Activated naive CD4-positive, alpha-beta T cell treated with anti-CD3 and anti-CD28 coated beads, Interleukin-2, amount 10 ng/mL, durations not matched to agents 7 days and 5 days (primary cell): ENCODE measurements at places on chromosomes 6 and 20.
A peak's percentile ranks its signal among the peaks of the same experiment; 100 is the strongest.

GRCh38 chr20:29300579-29301551, 1956.6 kb upstream of the DEFB115 start:
- no peak for DNase-seq

- DNase-seq = no peak
These were observed 38.5 kb upstream of the PTPRK start for GRCh38 chr6:128558924-128559323.

DNA sequence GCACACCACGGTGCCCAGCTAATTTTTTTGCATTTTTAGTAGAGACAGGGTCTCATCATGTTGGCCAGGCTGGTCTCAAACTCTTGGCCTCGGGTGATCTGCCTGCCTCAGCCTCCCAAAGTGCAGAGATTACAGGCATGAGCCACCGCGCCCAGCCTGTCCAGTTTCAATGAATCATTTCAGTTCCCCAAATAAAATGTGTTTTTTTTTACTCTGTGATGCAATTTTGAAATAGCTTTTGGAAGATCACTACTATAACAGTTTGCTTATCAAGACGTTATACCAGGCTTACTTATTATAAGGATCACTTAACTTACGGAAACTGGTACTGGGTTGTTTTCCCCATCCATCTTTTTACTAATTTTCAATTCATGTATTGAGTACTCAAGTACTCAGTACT, 80.0 kb downstream of the SAMD5 start:
- no peak for DNase-seq

GRCh38 chr20:4633780-4634179, 87.9 kb upstream of the PRND start:
- DNase-seq = no peak

GRCh38 chr6:167757249-167757648, 69.5 kb upstream of the AFDN start:
- no peak for DNase-seq

GRCh38 chr20:2783908-2784566, 16.4 kb downstream of the CPXM1 start:
- no peak for DNase-seq

DNA sequence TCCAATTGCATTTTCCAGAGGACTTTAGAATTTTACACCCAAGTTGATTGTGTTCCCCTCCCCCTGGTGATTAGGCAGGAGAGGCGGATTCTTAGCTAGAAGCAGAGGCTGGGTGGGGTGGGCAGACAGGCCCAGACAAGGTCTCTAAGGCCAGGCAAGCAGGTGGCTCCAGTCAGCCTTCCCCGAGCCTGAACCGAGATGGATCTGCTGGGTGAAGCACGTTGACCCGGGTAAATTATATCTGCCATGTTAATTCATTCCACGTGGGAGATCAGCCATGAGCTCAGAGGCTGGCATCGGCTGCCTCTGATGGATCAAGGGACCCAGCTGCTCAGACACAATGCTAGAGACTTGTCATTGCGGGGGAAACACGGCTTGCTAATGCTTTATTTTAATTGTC, 159.5 kb upstream of the MAFB start:
- DNase-seq = no peak

DNA sequence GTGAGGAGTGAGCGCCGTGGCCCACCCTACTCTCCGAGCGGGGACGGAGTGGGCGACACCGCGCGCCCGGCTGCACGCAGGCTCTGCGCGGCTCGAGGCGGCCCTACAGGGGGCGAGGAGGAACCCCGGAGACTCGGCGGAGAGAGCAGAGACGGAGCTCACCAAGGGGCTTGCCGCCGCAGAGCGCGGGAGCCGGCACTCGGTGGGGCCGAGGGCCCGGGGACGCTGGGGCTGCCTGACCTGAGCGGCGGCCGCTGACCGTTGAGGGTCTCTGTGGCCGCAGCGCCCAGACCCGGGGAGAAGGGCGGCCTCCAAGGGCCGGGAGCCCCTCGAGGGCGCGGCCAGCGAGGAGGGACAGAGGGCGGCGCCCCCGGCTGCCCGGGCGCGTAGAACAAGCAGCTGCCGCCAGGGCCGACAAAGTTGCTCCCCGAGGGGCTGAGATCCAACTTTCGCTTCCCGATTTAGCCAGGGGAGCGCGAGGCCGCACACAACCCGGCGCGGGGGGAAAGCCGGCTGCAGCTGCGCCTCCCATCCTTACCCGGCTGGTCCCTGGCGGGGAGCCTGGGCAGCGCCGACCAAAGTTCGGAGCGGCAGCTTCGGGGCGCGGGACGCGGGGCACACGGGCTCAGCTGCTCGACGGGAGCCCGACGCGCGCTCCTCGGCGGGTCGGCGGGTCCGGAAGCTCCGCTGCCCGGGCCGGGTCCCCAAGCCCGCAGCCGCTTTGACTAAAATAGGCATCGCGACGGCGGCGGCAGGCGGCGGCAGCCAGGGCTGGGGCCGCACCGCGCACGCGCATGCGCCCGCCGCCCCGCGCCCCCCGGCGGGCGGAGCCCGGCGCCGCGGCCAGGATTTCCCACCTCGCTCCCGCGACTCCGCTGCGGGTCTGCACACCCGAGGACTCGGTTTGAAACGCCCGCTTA, 43.1 kb downstream of the POPDC3 start:
- DNase-seq = peak; percentile 40

DNA sequence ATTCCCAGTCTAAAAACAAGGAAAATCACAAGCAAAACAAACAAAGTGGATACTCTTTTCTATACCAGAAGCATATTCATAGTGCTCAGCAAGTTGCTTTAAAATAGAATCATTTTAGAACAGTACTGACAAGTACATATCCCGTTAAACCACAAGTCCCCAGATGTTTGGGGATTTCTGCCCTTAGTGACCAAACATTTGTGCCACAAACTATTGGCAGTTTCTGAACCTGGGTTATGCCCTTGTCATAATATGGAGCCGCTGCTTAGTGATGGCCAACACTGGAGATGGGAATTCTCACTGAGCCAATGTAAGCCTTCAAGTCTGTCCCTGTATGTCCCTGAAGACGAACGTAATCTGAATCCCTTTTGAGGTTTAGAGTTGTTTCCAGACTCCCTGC, 436.7 kb upstream of the JAG1 start:
- DNase-seq = no peak

GRCh38 chr6:43916924-43917877, 147.2 kb downstream of the VEGFA start:
- DNase-seq = no peak

GRCh38 chr20:51930775-51931174, 128.5 kb upstream of the SALL4 start:
- no peak for DNase-seq

- DNase-seq = no peak
These were observed 669.7 kb upstream of the AGPAT4 start for GRCh38 chr6:161943561-161943960.

DNA sequence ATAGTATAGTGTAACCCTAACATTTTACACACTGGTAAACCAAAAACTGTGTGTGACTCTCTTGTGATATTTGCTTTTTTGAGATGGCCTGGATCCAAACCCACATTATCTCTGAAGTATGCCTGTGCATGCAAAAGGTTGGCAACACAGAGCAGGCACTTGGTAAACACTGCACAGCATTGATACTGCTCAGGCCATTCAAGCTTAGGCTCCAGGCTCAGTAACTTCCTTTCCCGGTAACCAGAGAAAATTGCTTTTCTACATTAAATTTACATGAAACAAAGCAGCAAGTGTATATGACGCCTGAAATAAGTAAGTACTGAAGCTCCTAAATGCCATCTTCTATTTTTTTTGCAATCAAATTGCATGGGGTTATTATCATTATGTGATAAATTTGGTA, 205.7 kb downstream of the EPM2A start:
- DNase-seq = no peak

GRCh38 chr6:142200846-142201628, 54.0 kb downstream of the VTA1 start:
- no peak for DNase-seq

GRCh38 chr6:113447088-113447831, 409.9 kb upstream of the MARCKS start:
- no peak for DNase-seq

- DNase-seq = no peak
These were observed 12.0 kb upstream of the ADGRF5 start for GRCh38 chr6:46933751-46934150.

- DNase-seq = no peak
These were observed 143.4 kb upstream of the MYLIP start for GRCh38 chr6:15985379-15985959.

DNA sequence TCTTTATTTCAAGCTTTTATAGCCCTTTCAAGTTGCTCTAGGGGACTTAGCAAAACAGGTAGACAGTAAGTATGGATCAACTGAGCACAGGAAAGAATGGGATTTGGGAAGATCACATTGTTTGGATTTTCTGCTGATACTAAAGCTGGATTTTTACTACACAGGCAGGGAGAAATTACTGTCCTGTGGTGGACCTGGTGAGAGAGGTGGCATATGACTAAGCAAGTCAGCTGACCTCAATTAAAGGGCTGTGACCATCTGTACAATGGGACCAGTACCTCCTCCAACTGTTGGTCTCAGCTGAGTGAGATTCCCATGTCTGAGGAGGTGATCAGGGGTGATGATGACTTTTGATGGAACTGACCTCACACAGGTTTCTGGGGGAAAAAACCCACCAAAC, 28.0 kb downstream of the RREB1 start:
- no peak for DNase-seq

- no peak for DNase-seq
These were observed 30.3 kb upstream of the ADGRG6 start for GRCh38 chr6:142271476-142271875.

- no peak for DNase-seq
These were observed 46.6 kb downstream of the SLC13A3 start for GRCh38 chr20:46604551-46605133.

DNA sequence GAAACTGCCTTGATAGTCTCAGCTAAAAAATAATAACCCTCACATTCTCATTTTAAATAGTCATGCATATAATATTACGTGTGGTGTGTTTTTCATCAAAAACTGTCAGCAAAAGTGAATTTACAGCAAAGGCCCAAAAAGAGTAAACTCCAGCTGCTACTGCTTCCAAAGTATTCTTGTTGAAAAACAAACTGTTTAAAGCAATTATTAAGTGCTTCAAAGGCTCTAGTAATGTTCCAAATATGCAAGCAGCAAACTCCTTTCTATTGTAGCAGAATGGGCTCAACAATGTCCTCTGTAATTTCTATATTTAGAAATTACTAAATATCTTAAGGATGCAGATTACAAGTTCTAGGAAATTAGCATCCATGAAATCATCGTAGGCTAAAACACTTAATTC, 280.0 kb upstream of the TBX18 start:
- no peak for DNase-seq

DNA sequence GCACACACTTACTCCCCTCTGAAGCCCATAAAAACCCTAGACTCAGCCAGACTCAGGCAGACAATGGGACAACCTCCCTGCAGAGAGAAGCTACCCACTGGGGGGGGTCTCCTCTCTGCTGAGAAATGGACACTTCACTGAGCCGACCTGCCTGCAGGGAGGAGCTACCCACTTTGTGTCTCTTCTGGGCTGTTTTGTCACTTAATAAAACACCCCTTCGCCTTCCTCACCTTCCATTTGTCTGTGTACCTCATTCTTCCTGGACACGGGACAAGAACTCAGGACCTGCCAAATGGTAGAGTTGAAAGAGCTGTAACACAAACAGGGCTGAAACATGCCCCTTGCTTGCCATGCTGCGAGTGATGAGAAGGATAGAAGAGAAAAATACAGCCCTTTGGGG, 151.7 kb upstream of the HDDC2 start:
- no peak for DNase-seq

- no peak for DNase-seq
These were observed 22.0 kb downstream of the FIG4 start for GRCh38 chr6:109713097-109713496.

- DNase-seq = no peak
These were observed 27.5 kb upstream of the NHSL1 start for GRCh38 chr6:138526822-138527235.

DNA sequence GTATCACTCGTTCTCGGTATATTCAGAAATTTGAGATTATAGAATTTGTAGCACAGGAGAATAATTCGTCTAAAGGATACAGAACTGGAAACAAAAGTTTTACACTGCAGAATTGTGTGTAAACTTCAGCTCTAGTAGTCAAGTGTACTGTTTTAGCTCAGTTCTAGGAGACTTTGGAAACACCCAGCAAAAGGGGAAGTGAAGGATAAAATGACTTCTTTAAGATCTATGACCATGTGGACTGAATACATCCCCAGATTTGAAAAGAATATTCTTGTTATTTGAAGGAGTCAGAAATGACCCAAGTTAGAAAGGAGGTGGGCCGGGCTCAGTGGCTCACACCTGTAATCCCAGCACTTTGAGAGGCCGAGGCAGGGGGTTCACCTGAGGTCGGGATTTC, 174.0 kb upstream of the FOXQ1 start:
- no peak for DNase-seq

DNA sequence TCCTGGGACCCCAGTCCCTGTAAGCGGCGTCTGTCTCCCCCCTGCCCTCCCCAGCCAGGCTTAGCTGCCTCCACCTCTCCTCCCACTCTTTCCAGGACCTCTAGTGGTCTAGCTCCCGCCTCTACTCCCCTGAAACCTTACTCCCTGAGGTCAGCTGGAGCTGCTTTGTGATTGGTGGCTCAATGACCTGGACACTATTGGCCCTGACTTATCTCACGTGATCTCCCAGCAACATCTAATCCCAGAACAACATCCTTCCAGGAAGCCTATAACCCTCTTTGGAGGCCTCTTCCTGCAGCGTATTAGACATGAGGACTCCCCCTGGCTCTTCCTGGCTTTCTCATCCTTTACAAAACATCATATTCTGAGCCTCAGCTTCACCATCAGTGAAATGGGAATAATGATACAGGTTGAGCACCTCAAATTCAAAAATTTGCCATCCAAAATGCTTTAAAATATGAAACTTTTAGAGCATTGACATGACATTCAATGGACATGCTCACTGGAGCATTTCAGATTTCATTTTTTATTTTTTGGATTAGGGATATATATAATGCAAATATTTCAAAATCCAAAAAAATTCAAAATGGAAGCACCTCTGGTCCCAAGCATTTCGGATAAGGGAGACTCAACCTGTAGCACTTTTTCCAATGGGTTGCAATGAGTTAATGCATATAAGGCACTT, 16.3 kb upstream of the SRC start:
- DNase-seq = no peak

- peak; percentile 57 for DNase-seq
These were observed 24.2 kb downstream of the ZNF311 start for GRCh38 chr6:28980852-28981430.

GRCh38 chr6:40585223-40585622, 1.9 kb downstream of the LRFN2 start:
- DNase-seq = no peak

- no peak for DNase-seq
These were observed 22.2 kb downstream of the ZBP1 start for GRCh38 chr20:57598060-57598459.
